ENCODE measurements at places on chromosomes 6 and 20.
A peak's percentile ranks its signal among the peaks of the same experiment; 100 is the strongest.

GRCh38 chr20:5222919-5223634, 93.7 kb downstream of the PROKR2 start:
- H3K27ac ChIP-seq, result no peak overlapping the region
- peaks cover 2% of the 10 kb centered on the region for H3K27me3 ChIP-seq
- peak; percentile 43 for DNase-seq
- H3K4me3 ChIP-seq, result no peak overlapping the region
- no peaks in the 10 kb centered on the region for H3K4me1 ChIP-seq

- H3K36me3 ChIP-seq, result no peaks in the 10 kb centered on the region
Measured at GRCh38 chr20:43731469-43731868, 4.7 kb upstream of the GTSF1L start.

- no peak overlapping the region for H3K27ac ChIP-seq
- no peak for DNase-seq
- H3K36me3 ChIP-seq, result no peaks in the 10 kb centered on the region
- H3K4me3 ChIP-seq, result no peak overlapping the region
Measured at GRCh38 chr6:20109526-20109925, 102.7 kb downstream of the MBOAT1 start.

GRCh38 chr6:125745281-125746018, 4.0 kb upstream of the HEY2 start:
- no peaks in the 10 kb centered on the region for H3K36me3 ChIP-seq
- DNase-seq, result no peak
- peaks cover 34% of the 10 kb centered on the region for H3K27me3 ChIP-seq
- no peak overlapping the region for H3K27ac ChIP-seq

GRCh38 chr6:109455437-109456110, at the start of gene MICAL1:
Gene MICAL1, minus strand, starts transcription at chr6:109455772. Its CDS starts 1,576 bp downstream, at chr6:109454196.
- H3K27me3 ChIP-seq, result no peaks in the 10 kb centered on the region
- H3K27ac ChIP-seq, result peak within 1 kb of the TSS; percentile 98
- peak within 1 kb of the TSS; percentile 97 for H3K4me3 ChIP-seq
- H3K36me3 ChIP-seq, result no peaks in the 10 kb centered on the region
- H3K4me1 ChIP-seq, result peaks cover 24% of the 10 kb centered on the region

GRCh38 chr6:27163834-27164233, 83.7 kb upstream of the PRSS16 start:
- H3K4me3 ChIP-seq, result no peak overlapping the region
- H3K4me1 ChIP-seq, result no peaks in the 10 kb centered on the region
- no peaks in the 10 kb centered on the region for H3K27me3 ChIP-seq
- no peak for DNase-seq
- no peaks in the 10 kb centered on the region for H3K36me3 ChIP-seq
- H3K27ac ChIP-seq, result no peak overlapping the region

- H3K4me1 ChIP-seq, result peaks cover 34% of the 10 kb centered on the region
- peaks cover 34% of the 10 kb centered on the region for H3K27me3 ChIP-seq
- no peak overlapping the region for H3K4me3 ChIP-seq
- DNase-seq, result no peak
Measured at GRCh38 chr6:43509142-43509983, 783 bp downstream of the LRRC73 start.

GRCh38 chr6:166551754-166552495, 34.6 kb downstream of the RAMACL start:
- DNase-seq, result no peak
- peaks cover 6% of the 10 kb centered on the region for H3K27me3 ChIP-seq
- H3K36me3 ChIP-seq, result no peaks in the 10 kb centered on the region

DNA sequence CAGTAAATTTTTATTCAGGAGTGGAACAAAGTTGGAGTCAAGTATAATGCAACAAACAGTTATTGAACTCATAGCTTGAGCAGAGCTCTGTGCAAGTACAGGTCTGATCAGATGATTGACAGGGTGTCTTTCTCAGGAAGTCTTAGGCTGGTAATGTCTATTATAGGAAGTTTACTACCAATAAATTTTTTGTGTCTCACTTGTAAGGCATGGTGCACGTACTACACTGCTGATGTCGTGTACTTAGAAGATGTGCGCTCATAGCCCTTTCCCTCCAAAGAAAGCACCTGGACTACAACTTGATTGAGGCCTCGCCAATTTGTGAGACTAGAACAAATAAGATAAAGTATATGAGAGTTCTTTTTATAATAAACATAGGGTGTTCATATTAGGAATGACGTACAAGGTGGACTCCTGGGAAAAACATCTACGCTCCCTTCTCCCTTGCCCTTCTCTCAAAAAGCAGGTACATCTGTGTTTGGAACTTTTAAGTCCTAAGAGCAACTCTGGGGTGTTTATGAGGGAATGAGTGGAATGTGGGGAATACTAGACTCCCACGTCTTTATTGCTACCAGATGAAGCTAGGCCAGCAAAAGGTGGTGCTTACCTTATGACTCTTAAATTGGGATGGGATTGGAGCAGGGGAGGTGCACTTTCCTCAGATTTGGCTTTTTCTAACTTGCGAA, 1.5 kb downstream of the NDUFAF5 start:
- H3K27me3 ChIP-seq, result no peaks in the 10 kb centered on the region
- no peak overlapping the region for H3K27ac ChIP-seq
- peaks cover 30% of the 10 kb centered on the region for H3K4me1 ChIP-seq

DNA sequence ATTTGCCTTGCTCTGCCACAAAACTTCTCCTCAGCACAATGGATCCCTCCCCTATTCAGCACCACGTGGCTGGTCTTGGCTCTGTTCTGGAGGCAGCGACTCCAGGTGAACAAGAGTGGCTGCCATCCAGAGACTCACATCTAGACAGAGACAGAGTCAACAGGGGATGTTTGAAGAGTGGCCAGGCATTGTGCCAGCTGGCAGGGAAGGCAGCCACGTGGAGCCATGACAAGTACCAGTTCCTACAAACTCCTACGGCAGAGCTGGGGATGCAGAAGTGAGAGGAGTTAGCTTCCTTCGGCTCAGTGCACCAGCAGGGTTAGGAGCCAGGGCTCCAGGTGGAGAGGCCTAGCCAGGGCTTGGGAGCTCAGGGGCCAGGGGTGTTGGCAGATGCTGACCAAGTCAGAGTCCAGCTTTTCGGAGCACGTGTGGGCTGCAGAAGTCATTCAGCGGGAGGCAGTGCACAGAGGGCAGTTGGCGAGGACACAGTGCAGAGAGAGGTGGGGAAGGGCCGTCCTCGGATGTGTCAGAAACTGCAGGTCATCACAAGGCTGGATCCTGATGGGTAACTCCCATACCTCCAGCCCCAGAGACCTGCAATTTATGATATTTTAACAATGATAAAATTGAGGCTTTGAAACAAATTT, 171.7 kb upstream of the PDE10A start:
- no peak overlapping the region for H3K27ac ChIP-seq
- DNase-seq, result no peak
- H3K4me3 ChIP-seq, result no peak overlapping the region
- peaks cover 2% of the 10 kb centered on the region for H3K27me3 ChIP-seq
- H3K4me1 ChIP-seq, result peaks cover 2% of the 10 kb centered on the region

DNA sequence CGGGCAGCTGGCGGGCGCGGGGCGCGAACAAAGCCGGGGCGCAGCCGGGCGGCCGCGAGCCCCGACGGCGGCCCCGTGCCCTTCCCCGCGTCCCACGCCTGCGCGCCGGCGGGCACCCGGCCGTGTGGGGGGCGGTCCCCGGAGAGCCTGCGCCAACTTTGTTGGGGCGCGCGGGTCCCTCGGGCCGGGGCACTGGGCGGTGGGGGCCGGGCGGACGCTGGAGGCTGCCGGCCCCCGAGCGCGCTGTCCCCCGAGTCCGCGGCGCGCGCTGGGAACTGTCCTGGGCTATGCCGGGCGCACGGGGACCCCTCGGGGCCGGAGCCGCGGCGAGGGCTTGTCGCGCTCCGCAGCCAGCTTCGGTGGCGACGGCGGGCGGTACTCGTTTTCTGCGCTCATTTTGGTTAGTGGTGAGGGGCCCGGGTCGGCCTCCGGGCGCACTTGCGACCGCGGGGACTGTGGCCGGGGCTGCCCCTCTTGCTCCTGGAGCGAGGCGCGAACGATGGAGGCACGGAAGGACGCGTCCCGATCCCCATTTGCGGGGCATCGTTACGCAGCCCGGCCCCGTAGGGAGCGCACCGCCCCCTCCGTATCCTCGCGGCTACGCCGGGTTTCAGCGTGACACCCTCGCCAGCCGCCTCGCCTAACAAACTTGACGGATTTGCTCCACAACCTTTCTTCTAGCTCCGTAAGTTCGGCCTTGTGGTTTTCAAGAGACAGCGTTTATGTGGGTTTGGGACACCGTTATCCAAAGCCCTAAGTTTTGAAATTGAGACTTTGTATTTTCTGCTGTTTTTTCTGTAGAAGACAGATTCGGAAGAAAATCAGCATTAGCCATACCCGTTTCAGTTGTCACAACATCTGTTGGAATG, 622 bp downstream of the SS18L1 start:
- no peak for DNase-seq
- H3K36me3 ChIP-seq, result peaks cover under 1% of the 10 kb centered on the region
- no peak overlapping the region for H3K27ac ChIP-seq
- H3K4me3 ChIP-seq, result peak overlapping the region; percentile 67
- H3K27me3 ChIP-seq, result no peaks in the 10 kb centered on the region

DNA sequence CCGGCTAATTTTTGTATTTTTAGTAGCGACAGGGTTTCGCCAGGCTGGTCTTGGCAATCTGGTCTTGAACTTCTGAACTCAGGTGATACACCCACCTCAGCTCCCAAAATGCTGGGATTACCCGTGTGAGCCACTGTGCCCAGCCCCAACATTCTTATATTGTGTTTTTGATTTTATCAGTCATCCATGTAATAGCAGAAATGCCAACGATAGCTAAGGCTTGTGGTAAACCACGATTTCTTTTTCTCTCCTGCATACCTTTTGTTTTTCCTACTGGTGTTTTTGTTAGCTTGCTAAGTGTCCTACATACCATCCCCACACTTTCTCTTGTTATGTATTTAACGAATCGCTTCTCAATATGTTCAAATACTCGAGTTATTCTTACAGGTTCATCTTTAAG, 12.1 kb downstream of the PHACTR2 start:
- H3K27ac ChIP-seq, result no peak overlapping the region
- H3K36me3 ChIP-seq, result no peaks in the 10 kb centered on the region
- H3K4me1 ChIP-seq, result no peaks in the 10 kb centered on the region
- DNase-seq, result no peak
- H3K4me3 ChIP-seq, result no peak overlapping the region
- no peaks in the 10 kb centered on the region for H3K27me3 ChIP-seq

DNA sequence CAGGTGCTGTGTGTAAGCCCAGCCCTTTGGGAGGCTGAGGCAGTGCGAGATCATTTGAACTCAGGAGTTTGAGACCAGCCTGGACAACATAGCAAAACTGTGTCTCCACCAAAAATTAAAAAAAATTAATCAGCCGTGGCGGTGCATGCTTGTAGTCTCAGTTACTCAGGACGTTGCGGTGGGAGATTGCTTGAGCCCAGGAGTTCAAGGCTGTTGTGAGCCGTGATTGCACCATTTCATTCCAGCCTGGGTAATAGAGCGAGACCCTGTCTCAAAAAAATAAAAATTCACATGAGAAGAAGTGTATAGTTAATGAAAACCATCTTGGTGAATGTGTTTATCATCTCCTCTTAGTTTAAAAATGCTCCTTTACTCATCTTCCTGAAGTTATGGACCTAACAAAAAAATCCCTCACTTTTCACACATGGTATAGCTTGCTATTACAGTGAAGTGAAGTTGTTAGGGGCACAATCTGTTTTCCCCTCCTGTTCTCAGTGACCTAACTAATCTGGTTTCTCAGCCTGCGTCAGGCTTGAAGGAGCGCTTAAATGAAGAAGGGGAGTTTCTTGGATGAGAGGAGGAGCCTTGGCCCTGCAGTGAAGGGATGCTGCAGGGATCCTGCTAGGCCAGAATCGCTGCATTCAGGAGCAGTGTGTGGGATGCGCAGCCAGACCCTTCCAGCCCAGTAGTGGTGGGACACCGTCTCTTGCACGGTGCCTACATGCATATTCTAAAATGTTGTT, 45.3 kb downstream of the JARID2 start:
- peaks cover 5% of the 10 kb centered on the region for H3K4me1 ChIP-seq
- no peaks in the 10 kb centered on the region for H3K36me3 ChIP-seq
- H3K4me3 ChIP-seq, result no peak overlapping the region
- H3K27ac ChIP-seq, result no peak overlapping the region
- no peak for DNase-seq
- H3K27me3 ChIP-seq, result no peaks in the 10 kb centered on the region

GRCh38 chr20:12660918-12661317, 347.9 kb upstream of the SPTLC3 start:
- H3K27ac ChIP-seq, result no peak overlapping the region
- H3K36me3 ChIP-seq, result no peaks in the 10 kb centered on the region
- no peaks in the 10 kb centered on the region for H3K27me3 ChIP-seq
- no peak overlapping the region for H3K4me3 ChIP-seq
- no peaks in the 10 kb centered on the region for H3K4me1 ChIP-seq
- DNase-seq, result no peak

DNA sequence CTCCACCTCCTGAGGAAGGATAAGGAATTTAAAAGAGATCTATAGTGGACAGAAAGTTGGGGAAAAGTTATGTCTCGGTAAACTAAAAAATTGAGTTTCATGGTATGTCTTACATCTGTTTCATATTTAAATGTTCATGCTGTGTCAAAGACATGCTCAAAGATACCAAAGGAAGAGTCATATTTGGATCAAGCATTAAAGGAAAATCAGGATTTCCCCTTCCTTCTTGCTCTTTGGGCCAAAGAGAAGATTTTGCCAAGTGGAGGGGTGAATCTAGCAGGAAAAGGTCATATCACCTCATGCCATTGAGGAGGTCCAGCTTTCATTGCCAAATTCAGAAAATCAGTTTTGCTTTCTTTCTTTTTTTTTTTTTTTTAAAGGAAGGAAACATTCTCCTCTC, 192.4 kb downstream of the OGFRL1 start:
- H3K4me1 ChIP-seq, result no peaks in the 10 kb centered on the region
- no peaks in the 10 kb centered on the region for H3K27me3 ChIP-seq

DNA sequence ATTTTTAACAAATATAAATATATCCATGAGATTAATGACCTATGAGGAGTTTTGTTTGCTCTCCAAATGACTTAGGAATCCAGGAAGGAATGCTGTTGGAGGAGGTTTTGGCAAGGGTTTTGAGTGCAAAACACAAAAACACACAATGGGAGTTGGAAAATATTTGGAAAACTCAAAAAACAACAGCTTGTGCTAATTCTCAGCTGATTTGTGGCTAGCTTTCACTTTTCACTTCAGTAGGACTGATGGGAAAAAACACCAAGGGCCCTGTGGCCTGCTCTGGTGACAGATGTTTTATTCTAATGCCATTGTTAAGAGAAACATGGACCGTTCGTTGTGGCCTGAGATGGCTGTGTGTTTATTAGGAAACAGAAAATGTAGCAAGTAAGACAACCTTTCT, 113.9 kb downstream of the ALDH8A1 start:
- H3K27ac ChIP-seq, result no peak overlapping the region
- no peak for DNase-seq
- H3K27me3 ChIP-seq, result peaks cover 2% of the 10 kb centered on the region
- H3K4me3 ChIP-seq, result no peak overlapping the region
- no peaks in the 10 kb centered on the region for H3K36me3 ChIP-seq
